Activated T-helper 1 cell treated with Interleukin-2 at 50 U/mL for 16 hours (primary cell): ENCODE measurements at places on chromosomes 1 and 21.

DNA sequence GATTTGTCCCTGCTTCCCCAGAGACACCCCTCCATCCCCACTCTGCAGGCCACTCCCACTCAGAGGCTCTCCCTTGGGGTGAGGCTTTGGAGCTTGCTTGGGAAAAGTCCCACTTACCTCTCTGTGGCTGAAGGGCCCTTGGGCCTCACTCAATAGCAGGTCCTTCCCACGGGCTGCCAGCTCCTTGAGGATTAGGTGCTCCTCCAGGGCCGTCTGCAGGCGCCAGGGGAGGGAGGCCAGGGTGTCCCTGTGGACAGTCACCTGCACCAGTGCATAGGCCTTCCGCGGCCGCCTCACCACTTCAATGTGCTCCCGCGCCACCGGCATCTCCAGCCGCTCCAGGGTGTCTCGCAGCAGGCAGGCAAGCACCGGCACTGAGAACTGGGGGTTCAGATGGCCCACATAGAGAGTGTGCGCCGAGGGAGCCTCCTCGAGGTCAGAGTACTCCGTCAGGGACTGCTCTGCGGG lies 1.4 kb downstream of the SLFNL1 start:
- DNase-seq: no peak

GRCh38 chr1:174577681-174578080 lies 129.9 kb downstream of the GPR52 start:
- DNase-seq: no peak

- no peak for DNase-seq
Observed at GRCh38 chr1:22321917-22322316, 129.7 kb upstream of the ZBTB40 start.

- no peak for DNase-seq
Observed at GRCh38 chr1:158112994-158113758, 67.5 kb upstream of the CD1D start.

DNA sequence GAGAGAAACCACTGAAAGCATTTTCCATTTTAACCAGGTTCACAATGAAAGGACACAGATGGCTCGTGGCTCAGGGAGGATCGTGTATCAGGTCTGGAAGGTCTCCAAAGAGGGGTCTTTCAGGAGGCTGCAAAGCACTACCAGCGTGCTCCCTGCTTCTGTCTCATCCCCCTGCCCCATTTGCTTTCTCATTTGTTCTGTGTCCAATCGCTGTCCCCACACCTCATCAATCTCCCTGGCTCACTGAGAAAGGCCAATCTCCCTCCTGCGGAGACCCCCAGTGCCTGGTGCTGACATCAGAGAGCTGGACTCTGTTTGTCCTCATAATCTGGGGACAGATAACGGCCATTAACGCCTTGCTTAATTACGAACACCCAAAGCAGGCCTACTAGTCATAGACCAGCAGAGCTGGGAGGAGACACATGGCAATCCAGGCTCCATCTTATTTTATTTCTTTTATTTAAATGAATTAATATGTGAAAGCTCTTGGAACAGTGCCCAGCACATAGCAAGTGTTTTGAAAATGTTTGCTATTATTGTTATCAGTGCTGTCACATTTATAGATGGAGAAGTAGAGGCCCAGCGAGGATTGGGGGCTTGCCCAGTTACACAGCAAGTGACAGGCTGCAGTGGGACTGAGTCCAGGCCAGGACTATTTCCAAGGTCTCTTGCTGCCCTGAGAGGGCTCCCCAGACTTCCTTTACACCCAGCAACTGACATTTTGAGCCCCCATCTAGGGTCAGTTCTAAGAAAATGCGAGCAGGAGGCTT lies 341.0 kb upstream of the USP24 start:
- DNase-seq: no peak

DNA sequence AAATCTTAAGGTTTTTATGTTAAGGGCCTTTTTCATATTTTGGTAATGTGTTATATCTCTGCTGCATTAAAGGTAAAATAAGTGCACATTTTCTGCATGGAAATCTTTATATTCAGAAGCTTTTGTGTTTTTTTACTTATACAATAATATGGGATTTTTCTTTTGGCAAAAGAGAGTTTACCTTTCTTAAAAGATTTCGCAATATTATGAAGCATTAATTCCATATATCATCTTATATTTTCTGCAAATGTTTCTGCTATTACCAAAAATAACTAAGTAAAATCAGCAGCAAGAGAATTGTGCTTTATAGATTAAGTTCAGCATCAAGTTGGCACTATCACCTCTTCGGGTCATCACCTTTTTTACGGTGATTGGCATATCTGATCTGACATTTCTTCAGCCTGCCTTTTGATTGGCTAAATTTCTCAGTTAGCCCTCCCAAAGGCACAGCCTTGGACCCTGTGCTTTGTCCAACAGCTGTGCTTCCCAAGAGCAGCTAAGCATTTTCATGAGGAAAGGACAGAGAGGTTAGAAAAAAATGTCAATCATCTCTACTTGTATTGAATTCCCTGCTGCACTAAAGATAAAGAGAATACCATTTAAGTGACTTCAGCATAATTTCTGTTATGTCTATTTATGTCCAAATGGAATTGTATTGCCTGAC lies 767.1 kb upstream of the PRMT6 start:
- no peak for DNase-seq

GRCh38 chr1:56551691-56552090 lies 27.7 kb downstream of the PLPP3 start:
- no peak for DNase-seq

DNA sequence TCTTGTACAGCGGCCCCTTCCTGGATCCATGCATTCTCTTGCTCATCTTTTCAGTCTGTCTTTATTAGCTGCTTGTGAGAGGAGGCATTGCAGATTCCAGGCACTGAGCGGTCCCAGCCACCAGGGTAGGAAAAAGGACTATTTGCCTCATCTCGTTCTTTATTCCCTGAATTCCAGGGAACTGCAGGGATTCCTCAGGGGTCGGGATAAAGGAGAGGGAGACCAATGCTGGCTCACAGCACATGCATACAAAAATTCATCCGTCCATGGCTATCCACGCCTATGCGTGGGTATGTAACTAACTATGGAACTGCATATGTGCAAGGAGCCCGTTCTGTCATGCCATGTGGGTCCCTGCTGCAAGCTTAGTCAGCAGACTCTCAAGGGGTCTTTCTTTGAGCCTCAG lies 879 bp upstream of the PLPPR5 start:
- DNase-seq: no peak

DNA sequence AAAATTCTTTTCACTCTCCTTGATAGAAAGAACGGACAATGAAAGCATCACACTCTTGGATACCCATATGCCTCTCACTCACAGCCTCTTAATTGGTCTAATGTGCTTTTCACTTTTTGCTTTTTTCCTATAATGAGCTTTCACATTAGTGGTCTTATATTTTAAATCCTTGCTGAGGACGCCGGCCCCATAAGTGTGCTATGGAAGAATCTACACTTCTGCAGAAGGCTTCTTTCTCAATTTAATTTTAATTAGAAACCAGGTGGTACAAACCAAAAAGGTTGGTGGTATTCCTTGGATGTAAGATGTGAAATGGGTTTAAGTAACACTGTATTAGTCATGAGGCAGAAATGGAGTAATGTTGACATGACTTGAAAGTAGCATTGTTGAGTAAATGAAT lies 190.6 kb upstream of the NFIA start:
- no peak for DNase-seq

GRCh38 chr1:31707711-31708110 lies 3.9 kb upstream of the COL16A1 start:
- DNase-seq: no peak

DNA sequence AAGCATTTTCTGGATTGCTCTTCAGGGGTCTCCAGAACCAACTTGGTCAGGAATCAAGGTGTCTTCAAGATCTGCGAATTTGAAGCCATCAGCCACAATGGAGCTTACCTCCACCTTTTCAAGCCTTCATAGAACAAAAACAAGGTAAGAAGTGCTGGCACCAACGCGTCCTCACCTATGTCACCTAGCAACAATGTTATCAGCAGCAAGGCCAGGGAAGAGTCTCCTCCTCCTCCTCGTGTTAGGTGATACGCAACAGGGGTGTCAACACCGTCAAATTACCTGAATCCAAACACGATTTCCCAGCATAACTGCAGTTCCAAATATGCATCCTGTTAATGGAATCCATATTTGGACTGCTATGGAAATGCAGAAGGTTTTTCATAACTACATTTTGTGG lies 4.1 kb upstream of the TIAM1 start:
- DNase-seq: no peak

- no peak for DNase-seq
Observed at GRCh38 chr21:16180614-16181013, 450.8 kb downstream of the USP25 start.

DNA sequence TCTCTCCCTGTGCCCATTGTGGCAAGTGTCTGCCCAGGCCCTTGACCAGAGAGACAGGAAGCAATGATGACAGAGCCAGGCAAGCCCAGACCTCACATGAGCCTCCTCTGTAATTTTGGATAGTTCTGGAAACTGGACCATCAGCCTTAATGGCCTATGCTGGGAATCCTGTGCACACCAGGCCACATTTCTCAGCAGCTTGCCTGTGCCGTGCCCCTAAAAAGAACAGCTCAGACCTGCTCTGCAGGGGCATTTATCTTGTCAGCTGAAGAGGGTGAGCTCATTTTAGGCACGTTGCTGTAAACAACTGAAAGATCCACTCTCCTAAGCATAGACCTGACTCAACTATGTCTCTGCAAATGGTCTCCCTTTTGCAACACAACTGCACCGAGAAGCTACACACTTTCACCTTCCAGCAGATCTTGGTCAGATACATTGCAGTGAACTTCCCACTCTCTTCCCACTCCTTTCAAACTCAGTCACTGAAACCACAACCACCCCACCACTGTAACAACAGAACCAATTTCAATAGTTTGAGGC lies 53.5 kb upstream of the BACH1 start:
- DNase-seq: no peak

DNA sequence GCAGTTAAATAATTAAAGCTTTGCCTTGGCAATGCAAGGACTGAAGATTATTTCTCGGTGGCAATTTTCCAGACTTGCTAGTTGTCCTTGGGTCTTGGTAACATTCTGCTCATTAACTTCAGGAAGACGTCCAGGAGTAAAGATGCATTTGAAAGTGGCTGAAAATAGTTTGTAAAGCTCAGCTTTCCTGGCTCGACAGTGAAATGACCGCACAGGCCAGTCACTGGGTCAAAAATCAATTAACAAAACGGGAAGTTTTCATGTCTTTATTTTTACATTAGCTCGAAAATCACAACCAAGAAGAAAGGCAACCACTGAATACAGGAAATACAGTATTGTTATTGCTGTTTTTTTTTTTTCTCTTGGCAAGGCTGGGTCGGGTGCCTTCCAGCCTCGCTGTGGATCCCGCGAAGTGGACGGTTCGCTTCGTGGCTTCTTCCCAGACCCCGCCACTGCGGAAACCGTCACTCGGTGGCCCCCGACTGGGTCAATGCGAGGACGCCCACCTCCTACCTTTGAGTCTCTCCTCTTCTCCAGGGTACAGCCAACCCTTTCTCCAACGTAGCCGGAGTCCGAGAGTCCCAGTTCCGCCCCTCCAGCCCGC lies 479 bp upstream of the SNX7 start:
- DNase-seq: no peak

GRCh38 chr1:206049293-206049692 lies 3.7 kb upstream of the RHEX start:
- no peak for DNase-seq

DNA sequence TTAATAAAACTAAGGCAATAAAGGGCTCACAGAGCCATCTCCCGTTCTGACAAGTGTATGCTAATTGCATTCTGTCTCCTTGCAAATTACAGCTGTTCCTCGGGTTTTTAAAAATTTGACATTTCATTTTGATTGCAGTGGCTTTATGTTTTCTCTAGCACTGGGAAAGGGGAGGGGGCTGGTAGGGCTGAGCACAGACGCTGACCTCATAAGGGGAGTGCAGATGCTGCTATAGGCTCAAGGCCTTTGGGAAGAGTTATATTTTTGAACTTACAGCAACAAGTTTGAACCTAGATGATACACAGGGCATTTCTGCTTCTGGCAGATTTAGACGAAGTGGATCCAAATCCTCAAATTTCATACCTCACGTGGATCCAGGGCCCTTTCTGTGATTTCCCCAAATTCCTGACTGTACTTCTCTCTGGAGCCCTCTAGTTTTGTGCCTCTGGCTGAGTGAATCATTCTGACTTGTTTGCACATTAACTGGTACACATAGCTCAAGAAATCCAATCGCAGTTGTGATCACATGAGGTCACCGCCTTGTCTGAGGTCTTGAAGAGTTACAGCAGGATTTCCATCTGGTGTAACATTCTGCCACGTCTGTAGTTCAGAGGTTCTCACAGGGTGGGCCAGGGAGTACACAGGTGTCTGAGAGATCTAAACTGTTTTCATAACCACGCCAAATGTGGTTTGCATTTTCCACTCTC lies 230.3 kb downstream of the C1orf94 start:
- no peak for DNase-seq

GRCh38 chr1:232705815-232706575 lies 76.1 kb upstream of the SIPA1L2 start:
- DNase-seq: no peak

- DNase-seq: no peak
Observed at GRCh38 chr21:21973806-21974205, 975.6 kb downstream of the NCAM2 start.

DNA sequence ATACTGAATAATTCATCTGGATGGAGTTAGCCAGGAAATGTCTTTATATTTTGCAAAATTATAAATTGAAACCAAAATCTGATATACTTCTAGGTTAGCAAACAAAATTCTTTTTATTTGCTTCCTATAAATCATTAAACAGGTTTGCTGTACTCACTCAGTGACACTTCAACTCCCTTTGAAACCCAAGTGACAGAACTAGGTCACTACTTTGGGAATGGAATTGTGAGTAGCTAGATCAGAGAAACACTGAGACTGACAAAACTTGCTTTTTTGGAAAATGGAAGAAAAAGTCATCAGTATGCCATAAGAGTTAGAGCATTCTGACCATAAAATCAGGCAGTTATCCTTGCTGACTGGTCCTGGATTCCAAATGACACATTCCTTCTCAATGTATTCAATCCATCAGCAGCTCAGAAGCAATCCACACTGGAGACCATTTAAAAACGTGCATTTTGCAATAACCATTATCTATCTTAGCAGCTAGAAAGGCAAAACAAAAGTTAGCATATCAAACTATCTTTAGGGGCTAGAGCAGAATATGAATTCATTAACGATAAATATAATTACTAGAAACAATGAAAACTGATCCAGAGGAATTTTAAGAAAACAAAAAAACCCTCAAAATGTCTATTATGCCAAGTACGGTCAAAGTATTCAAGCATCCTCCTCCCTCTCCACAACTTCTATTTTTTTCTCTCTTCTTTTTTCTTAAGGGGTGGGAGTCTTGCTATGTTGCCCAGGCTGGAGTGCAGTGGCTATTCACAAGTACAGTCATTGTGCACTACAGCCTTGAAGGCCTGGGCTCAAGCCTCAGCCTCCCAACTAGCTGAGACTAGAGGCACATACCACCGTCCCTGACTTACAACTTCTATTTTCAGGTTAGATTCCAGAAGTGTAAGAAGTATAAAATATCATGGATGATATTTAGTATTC lies 60.1 kb downstream of the HNRNPR start:
- no peak for DNase-seq
